ENCODE measurements at places on chromosomes 3 and 15. TPM values are rescaled to one million over a fixed set of nuclear protein-coding genes. Genes with fewer than 3 reads are reported as not detected.

DNA sequence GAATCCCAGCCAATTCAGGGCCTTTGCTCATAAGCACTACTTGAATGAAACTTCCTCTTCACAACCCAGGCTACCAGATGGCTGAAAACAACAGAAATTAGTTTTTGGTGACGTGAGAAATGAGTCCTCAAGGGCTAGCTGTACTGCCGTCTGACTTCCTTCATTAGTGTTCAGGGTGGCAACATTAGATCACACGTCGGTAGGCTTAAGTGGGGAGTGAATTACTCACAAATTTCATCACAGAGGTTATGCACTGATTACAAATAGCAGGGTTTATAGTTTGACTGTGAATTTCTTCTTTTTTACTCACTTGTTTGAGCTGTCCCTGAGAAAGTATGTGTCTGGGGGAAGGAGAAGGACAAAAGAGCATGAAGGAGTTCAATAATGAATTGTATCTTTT is 397.2 kb downstream of the GAP43 start:
- DNase-seq: no peak

DNA sequence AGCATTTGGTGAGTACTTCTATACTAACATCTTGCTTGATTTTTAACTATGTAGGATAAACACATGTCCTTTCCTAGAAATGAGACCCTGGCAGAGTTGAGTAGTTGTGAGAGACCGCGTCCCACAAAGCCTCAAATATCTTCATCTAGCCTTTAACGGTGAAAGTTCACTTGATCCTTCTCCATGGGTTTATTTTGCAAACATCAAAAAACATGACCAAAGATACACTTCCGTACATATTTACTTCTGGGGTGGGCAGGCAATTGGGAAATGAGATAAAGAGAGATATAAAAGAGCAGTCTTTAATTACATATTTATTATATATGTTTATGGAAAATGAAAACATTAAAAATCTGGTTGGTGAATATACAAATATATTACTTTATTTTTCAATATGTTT is 5.2 kb upstream of the KAT2B start:
- DNase-seq: no peak

Gene CIDEC
- not detected for total RNA-seq

DNA sequence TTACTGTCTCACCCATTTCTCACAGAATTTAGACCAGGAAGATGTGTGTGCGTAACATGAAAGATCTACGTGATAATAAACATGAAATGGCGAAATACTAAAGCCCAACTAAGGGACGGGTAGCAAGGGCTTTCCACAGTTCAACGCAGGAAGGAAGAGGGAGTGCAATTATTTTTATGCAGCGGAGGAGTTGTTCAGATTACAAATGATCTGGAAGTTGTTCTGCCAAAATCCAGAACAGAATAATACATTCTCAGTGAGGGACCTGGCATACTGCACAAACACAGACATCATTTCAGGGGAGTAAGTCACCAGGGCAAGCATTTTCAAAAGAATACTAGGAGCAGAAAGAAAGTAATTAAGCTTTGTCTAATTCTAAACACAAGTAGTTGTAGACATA is 133.6 kb upstream of the RAP2B start:
- no peak for DNase-seq

DNA sequence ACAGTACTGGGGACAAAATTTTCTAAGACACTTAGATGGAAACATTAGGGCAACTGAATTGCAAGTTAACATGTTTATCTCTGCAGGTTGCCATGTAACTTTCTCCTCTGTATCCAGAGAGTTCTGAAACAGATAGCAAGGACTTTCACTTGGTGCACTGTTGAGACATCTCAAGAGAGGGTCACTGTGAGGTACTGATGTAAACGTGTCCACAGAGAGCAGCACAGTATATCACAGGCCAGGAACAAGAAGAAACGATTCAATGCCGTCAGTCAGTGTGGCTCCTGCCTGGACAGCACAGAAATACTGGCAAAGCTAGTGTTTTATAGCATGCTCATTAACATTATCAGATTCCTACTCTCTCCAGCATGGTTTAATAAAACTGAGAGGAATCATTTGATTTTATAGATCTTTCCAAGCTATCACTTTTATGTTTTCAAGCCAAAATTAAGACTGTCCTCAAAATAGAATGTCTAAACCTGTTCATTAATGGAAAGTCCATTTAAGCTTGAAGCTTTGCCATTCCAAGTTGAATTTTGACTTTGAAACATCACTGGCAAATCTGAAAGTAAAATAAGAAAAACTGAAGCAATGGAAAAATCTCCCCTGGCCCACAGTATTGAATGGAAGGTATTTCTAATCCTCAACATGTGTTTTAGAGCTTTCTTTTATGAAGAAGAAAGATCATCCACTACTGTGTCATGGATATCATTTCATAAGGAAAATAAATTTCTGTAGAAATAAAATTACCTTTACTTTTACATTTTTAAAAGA is 102.7 kb downstream of the IMPG2 start:
- no peak for DNase-seq

GRCh38 chr15:85494048-85494777 is 113.8 kb downstream of the AKAP13 start:
- peak; percentile 95 for DNase-seq

Gene ADPRH
- total RNA-seq: 5.6 TPM

GRCh38 chr3:139533781-139534454 is 5.6 kb downstream of the RBP1 start:
- peak; percentile 91 for DNase-seq

DNA sequence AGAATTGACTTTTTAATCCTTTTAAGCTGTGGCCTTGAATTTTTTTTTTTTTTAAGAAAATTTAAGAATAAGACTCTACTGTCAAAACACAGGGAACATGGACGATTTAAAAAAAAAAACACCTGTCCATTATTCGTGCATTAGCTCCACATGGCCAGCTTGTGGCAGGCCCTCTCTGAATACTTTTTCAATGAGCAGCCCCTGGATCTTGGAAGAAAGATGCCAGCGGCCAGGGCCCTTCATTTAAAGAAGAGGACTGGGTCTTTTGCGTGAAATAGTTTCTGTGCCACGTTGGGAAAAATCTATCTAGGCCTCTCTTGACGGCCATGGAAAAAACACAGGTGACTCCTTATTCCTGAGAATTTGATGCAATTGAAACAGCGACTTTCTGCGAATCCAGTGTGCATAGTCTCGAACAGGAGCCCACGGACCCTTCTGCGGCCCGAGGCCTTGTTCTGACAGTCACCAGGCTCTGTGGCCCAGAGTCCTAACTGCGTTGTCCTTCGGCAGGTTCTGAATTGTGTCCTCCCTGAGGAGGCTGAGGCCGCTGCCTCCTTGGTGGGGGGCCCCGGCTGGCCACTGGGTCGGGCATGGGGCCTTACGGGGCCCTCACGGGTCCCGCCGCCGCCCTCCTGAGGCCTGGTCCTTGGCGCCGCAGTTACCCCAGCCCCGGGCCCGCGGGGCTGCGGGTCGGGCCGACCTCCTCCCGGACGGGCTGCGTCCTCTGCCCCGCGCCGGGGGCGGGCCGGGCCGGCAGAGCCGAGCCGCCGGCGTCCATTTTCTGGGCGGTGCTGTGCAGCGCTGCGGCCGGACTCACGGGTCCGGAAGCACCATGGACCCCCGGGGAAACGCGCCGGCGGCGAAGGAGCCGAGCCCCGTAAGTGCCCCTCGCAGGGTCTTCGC is 33.5 kb downstream of the ZBTB38 start:
- peak; percentile 34 for DNase-seq

Gene RYR3
- under 0.01 TPM for total RNA-seq

GRCh38 chr3:148079370-148079769 is 618.3 kb upstream of the AGTR1 start:
- peak; percentile 61 for DNase-seq

Gene RPL39L
- total RNA-seq: 143 TPM

DNA sequence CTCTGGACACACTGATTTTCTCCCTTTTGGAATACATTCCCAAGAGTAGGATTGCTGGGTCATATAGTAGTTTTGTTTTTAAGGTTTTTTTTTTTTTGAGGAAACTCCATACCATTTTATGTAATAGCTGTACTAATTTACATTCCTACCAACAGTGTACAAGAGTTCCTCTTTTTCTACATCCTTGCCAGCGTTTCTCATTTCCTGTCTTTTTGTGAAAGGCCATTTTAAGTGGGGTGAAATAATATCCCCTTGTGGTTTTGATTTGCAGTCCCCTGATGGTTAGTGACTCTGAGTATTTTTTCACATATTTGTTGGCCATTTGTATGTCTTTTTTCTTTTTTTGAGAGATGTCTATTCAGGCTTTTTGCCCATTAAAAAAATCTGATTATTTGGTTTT is 1205.5 kb downstream of the ROBO1 start:
- no peak for DNase-seq

Gene ITIH4
- 0.68 TPM for total RNA-seq

- no peak for DNase-seq
Observed at GRCh38 chr3:120802916-120803315, 60.4 kb downstream of the GTF2E1 start.

Gene REC114
- not detected for total RNA-seq

DNA sequence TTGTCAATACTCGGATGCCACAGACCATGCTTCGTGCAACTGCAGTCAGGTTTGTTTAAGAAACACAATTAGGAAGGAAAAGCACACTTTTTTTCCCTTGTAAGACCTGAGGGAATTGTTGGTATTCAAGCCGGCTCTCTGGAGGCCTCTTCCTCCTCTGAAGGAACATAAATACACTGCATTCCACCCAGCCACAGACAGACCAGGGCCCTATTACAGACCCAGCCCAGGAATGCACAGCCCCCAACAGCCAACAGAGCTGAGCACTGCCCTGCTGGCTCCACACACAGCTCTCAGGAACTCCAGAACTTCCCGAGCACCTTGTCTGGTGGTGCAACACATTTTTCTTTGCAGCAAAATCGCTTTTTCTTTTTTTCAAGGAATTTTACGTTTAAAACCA is 488.7 kb upstream of the PROK2 start:
- peak; percentile 67 for DNase-seq

GRCh38 chr3:3765661-3766060 is 33.6 kb upstream of the LRRN1 start:
- DNase-seq: no peak

Gene PPP1R14D
- total RNA-seq: not detected

Gene WNT5A
- total RNA-seq: 193 TPM

Gene KLHL40
- total RNA-seq: not detected

Gene TRH
- total RNA-seq: not detected

DNA sequence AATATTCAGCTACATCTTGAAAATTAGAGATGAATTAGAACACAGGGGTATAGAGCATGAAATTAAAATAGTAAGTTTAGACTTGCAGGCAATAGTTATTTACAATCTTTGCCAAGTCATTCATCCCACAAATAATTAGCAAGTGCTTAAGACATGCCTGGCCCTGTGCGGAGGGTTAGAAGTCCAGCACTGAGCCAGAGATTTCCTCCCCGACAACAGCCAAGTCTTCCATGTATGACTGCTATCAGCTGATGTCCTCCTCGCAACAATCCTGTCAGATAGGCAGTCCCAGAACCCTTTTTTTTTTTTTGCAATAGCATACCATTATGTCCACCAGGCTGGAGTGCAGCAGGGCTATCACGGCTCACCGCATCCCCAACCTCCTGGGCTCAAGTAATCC is 14.6 kb downstream of the SIN3A start:
- DNase-seq: no peak

GRCh38 chr3:124747111-124747981 is 17.1 kb downstream of the UMPS start:
- no peak for DNase-seq

DNA sequence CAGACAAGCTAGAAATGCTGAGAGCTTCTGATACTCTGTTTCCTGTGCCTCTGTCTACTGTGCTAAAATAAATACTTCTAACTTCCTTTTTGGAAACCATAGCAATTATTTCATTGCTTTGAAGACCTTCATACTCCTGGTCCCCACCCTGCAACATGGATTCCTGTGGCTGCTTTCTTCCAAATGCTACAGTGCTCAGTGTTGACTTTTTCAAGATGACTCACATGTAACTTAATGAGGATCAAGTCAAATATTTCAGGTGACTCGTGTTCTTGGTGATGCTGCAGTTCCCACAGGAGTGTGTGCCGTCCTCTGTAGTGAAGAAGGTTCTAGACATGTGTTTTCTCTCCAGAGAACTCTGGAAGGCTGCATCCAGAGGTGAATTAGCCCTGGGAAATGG is 288.6 kb downstream of the CLSTN2 start:
- DNase-seq: peak; percentile 44

DNA sequence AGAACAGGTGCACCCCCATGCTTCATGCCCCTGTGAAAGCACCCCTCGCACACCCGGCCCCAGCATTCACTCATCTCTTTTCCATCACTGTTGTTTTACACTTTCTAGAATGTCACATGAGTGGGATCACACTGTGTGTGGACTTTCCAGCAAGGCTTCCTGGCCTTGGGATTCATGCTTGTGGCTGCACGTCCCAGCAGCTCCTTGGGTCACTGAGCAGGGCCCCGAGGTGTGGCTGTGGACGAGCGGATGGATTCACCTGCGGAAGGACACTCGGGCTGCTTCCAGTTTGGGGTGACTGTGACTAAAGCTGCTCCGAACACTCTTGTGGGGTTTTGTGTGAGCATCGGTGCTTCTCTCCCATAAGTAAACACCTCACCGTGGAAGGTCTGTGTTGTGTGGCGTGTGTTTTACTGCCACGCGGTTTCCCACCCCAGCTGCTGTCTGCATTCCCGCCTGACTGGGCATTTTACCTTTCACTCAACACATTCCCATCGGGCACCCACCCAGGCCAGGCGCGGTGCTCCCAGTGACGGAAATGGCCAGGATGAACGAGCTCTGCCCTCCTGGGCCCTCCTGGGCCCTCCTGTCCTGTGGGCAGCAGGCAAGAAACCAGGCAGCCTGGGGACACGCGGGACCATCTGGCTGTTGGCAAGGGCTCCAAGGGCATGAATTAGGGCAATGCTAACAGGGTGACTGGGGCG is 41.4 kb downstream of the DNAJB8 start:
- DNase-seq: no peak

DNA sequence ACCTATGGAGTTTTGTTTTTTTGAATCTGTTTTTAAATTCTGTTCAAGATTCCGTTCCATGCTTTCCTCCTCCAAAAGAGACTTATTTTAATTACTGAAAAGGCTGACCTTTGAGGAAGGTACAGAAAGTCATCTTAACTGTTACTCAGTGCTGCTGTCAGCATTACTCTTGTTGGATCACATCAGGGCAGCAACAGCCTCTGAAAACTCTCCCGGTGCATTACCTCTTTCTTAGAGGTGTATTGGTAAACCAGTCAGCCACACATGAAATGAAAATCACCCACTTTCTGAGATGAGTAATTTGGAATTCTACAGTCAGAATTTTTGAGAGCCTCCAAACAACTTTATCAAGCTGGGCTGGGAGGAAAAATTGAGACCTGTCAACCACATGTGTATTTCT is 88.5 kb upstream of the LIMD1 start:
- no peak for DNase-seq
